Metanephros (tissue), 2 donors: ENCODE measurements at places on chromosomes 5 and 9. TPM values are rescaled to one million over a fixed set of nuclear protein-coding genes. Genes with fewer than 3 reads are reported as not detected.

Gene BASP1
- 47.3 TPM for total RNA-seq

Gene CCDC152
- total RNA-seq, result 1.6 TPM

Gene PCDHB9
- 3.3 TPM for total RNA-seq

Gene SMIM3
- total RNA-seq, result 25.2 TPM

Gene TAS2R1
- total RNA-seq, result not detected

Gene FCN2
- total RNA-seq, result 1.2 TPM

Gene MARCOL
- total RNA-seq, result not detected

Gene TNFSF8
- 1.5 TPM for total RNA-seq

Gene GRIA1
- 1.8 TPM for total RNA-seq

Gene OR13D1
- not detected for total RNA-seq

Gene COMMD10
- 55.2 TPM for total RNA-seq

Gene ALDOB
- total RNA-seq, result 168 TPM

Gene SPATA31D4
- not detected for total RNA-seq

Gene IER5L
- total RNA-seq, result 97.3 TPM

Gene WNT8A
- total RNA-seq, result 0.18 TPM

Gene PCDHB11
- total RNA-seq, result 8.5 TPM

Gene KIAA0825
- total RNA-seq, result 12.3 TPM

Gene PNPLA7
- 4.3 TPM for total RNA-seq

Gene TMC1
- 0.41 TPM for total RNA-seq

Gene SAXO1
- 0.93 TPM for total RNA-seq

Gene PHYHD1
- total RNA-seq, result 41.6 TPM

Gene LCN15
- not detected for total RNA-seq

Gene GFPT2
- total RNA-seq, result 11.9 TPM

Gene MARVELD2
- 26.8 TPM for total RNA-seq

Gene TEX48
- total RNA-seq, result not detected

Gene SREK1IP1
- 11.7 TPM for total RNA-seq

Gene CA9
- 0.70 TPM for total RNA-seq

Gene TGFBR1
- total RNA-seq, result 37.3 TPM

Gene KIAA1958
- total RNA-seq, result 22.1 TPM

Gene PKD2L2
- total RNA-seq, result 0.53 TPM

Gene ARL14EPL
- not detected for total RNA-seq

Gene MAMDC2
- 5.7 TPM for total RNA-seq

Gene CKMT2
- total RNA-seq, result 62.2 TPM

Gene FAM153A
- total RNA-seq, result 0.58 TPM

Gene NOTCH1
- 89.4 TPM for total RNA-seq

Gene PTGDS
- total RNA-seq, result 43.3 TPM

Gene TRPM6
- total RNA-seq, result 3.0 TPM

Gene DBH
- total RNA-seq, result 1.1 TPM

Gene PTGES
- 9.1 TPM for total RNA-seq

Gene RANBP3L
- total RNA-seq, result 13.3 TPM

Gene ADAMTS12
- total RNA-seq, result 26.5 TPM

Gene PCDHA7
- total RNA-seq, result 0.58 TPM

Gene GRK6
- total RNA-seq, result 23.1 TPM

Gene ST6GALNAC4
- 28.8 TPM for total RNA-seq
